ENCODE measurements at places on chromosomes 16 and 17.

DNA sequence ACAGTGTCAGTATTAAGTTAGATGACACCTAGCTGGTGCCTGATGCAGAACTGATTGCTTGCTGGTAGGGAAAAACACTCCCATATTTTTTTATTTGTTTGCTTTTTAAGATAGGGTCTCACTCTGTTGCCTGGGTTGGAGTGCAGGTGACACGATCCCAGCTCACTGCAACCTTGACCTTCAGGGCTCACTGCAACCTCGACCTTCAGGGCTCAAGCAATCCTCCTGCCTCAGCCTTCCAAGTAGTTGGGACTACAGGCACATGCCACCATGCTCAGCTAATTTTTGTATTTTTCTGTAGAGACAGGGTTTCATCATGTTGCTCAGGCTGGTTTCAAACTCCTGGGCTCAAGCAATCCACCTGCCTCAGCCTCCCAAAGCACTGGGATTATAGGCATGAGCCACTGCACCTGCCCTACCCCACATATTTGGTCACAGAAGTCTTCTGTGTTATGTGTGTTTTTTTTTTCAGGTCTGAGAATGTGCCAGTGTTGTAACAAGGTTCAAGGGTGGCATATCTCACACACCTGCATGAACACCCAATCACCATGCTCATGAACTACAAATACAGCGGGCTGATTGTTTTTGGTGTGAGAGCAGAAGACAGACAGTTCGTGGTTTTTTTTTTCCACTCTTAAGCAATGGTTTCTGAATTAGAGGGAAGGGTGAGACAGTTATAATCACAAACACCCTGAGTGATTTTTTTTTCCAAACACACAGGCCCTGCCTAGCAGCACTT, 22.8 kb downstream of the SPAG9 start:
- DNase-seq: no peak

DNA sequence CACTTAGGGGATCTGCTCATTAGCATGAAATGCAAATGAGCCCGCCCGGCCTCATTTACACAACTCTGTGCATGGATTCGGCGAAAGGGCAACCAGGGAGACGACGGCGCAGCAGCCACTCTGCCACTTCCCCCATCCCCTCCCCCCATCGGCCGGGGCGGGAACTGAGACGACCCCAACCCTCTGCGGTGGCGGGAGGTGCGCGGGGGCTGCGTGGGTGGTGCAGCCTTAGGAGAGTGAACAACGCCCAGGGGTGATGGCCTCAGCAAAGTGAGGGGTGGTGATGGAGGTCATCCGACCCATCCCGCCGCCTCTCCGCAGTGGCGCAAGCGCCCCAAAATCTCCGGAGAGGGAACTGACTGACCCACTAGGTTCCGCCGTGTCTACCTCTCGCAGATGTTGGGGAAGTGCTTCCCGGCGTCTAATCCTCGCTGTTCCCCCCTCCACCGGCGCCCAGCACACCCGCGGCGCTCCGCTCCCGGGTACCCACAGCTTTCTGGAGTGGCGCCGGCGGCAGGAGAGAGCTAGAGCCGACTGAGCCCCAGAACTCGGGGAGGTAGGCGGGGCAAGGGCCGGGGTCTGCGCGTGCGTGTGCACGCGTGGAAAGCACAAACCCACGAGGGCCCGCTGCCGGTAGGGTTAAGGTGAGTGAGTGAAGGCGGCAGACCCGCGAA, 1.4 kb upstream of the CACNA1G start:
- peak; percentile 86 for DNase-seq

DNA sequence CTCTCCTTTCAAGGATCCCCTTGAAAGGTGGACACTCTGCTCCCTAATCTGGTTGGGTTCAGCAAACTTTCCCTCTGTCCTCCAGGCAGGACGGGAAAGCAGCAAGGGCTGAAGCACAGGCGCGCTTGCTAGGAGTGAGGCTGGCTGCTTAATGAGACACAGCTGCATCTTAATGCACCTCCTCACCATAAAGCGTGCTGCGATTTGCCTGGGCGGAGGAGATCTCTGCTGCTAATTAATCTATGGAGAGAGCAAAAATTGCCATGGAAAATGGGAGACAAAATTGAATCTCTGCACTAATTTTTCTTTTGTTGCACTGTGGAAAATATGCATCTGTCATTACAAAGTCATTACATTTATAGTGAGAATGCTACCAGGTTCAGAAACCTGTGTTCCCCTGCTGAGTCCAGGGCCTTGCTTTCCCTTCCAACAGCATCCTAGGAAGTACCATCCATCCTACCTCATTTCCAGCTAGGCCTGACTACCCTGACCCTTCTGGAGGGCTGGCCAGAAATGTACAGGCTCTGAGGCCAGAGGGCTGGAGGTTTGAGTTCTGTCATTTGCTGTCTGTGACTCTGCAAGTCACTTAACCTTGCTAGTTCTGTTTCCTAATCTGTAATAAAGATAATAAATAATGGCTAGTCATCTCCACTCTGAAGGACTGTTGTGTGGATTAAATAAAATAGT, 43.5 kb upstream of the BCAR1 start:
- DNase-seq: no peak

DNA sequence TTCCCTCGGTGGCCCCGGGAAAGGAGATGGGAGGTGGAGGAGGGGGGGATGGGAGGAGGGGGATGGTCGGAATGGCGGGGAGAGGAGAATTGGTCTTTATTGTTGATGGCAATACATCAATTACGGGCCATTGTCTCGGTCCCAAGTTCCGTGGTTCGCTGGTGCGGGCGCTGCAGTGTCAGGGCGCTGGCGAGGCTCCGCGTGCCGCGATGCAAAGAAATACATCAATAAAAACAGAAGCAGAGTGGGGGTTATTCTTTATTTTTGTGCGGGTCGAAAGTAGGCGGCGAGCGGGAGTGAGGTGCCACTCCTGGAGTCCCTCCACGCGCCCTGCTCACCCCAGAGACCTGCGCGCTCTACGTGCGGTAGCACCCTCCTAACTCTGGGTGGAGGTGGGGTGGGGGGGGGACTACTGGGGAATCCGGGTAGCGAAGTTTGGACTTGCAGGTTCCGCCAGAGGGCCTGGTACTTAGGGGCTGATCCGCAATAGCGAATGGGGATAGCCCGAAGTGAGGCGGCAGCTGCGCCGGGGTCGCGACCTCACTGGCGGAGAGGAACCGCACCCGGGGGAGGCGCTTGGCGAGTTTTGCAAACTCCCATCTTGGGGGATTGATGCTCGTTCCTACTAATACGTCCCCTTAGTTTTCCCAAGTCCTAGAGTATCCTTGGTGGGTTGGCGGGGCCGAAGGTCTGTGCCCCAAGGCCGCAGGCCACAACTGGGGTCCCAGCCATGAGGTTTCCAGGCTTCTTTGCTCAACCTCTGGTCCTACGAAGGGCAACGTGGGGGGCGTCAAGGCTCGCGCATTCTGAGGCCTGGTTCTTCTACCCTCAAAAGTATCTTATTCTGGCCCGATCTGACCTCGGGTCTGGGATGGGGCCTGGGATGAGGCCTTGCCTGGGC, 3.5 kb upstream of the SALL1 start:
- peak; percentile 84 for DNase-seq

DNA sequence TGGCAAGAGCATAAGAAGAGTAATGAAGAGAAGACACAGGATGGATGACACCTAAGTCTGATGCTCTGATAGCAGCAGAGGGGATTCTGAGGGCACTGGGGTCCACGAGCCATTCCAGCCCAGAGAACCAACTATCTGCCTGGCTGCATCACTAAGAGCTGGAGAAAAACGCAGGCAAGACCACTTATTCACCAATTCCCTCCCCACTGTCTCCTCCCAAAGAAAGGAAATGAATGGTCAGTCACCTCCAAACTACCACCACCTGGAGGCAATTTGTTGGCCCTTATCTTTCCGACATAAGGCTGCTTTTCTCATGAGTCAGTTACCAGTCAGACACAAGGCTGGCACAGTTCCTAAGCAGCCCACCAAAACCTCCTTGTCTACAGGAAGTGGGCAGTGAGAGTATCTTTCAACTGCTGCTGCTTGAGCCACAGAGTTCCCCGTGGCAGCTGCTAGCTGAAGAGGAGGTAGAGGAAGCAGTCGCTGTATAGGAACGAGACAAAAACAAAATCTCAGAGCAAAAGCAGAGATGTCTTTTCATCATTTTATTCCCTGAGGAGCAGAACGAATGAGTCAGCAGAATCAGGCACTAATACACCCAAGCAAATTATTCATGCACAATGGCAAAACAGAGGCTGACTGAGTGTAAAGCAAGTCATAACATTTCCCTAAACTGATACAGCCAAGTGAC, 111.1 kb downstream of the SMG6 start:
- no peak for DNase-seq

GRCh38 chr16:82481455-82481854, 145.3 kb upstream of the CDH13 start:
- DNase-seq: no peak

DNA sequence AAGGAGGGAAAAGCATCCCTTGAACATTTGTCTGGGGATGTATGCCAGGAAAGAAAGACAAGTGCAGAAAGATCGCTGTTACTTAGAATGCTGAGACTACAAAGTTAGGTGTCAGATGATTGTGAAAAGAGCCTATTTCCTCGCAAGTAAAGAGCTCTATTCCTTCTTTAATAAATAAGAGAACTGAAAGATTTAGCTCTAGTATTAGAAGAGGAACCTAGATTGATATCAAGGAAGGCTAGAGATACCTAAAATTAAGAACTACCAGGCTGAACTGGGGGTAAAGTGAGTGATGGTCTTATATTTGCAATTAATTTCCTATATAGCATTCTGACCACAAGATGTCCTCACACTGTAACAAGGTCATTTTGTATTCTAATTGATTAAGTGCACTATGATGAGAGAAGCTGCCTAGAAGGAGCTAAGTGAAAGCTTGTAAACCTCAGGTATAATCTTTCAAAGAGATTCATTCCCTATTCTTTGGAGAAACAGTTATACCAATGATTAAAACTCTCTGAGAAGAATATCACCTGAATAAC, 62.3 kb downstream of the SSH2 start:
- DNase-seq: no peak

DNA sequence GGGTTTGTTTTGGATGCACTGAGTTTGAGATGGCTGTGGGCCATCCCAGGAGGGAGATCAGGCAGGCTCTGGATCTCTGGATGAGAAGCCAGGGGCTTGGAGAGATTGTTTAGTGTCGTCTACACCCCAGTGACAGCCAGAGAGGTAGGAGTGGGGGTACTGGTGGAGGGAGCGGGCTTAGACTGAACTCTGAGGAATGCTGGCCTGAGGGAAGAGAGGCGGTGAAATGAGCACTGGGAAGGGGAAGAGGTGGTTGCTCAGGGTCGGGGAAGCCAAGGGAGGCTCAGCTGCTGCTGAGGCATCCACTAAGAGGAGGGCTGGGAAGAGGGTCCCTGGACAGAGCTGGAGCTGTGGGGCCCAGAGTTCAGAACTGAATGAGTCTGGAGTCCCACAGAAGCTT, 23.6 kb downstream of the CACNA1G start:
- DNase-seq: no peak

- DNase-seq: no peak
Measured at GRCh38 chr16:70561623-70562022, 38.0 kb downstream of the SF3B3 start.

DNA sequence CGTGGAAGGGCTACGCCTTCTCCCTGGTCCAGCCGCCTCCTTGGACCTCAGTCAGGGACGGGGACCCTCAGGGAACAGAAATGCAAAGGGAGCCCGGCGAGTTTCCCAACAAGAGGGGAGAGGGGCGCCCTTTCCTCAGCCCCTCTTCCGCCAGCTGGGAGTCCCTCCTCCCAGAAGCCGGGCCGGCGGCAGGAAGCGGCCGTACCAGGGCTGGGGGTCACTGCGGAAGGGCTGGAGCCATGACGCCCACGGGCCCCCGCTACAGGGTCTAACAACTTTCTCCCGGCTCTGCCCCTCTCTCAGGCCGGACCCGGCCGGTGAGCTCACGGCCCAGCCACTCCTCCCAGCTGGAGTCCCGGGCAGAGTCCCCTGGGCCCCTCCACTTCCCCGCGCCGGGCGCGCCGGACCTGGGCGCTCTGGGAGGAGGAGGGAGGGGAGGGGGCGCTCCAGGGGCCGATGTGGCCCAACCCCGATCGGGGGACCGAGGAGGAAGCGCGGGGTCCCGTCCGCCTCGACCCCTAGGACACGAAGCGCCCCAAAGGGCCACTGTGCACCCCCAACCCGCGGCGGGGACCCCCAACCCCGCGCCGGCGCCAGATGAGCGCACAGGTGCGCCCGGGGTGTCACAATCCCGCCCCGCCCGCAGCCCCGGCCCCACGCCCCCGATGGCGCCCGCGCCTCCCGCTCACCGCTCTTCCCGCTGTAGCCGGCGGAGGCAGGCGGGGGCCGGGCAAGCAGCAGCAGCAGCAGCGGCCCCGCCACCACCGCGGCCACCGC, 578 bp downstream of the PGAP6 start:
- peak; percentile 57 for DNase-seq

GRCh38 chr16:59743504-59743903, 1009.4 kb upstream of the GOT2 start:
- no peak for DNase-seq

GRCh38 chr16:52308051-52308450, 238.9 kb downstream of the TOX3 start:
- no peak for DNase-seq

DNA sequence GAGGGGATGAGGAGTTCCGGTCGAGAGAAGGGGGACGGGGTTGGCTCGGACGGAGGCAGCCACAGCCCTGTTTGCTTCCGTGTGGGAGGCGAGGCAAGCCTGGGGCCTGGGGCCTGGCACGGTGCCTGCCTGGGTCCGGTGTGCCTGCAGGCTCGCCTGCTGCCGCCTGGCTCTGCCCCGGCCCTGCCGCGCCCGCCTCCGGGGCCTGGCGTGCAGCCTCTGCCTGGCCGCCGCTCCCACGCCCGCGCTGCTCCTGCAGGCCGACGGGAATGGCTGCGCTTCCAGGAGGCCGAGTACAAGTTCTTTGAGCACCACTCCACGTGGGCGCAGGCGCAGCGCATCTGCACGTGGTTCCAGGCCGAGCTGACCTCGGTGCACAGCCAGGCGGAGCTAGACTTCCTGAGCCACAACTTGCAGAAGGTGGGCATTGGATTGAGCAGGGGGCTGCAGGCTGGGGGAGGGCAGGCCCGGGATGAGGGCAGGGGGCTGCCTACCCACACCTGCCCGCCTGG, 53.1 kb downstream of the MRC2 start:
- DNase-seq: no peak

- DNase-seq: no peak
Measured at GRCh38 chr16:677316-678190, 2.1 kb downstream of the RHBDL1 start.

- DNase-seq: no peak
Measured at GRCh38 chr16:87926246-87927194, 9.8 kb downstream of the CA5A start.

GRCh38 chr17:27333410-27333980, 39.6 kb downstream of the WSB1 start:
- DNase-seq: no peak

DNA sequence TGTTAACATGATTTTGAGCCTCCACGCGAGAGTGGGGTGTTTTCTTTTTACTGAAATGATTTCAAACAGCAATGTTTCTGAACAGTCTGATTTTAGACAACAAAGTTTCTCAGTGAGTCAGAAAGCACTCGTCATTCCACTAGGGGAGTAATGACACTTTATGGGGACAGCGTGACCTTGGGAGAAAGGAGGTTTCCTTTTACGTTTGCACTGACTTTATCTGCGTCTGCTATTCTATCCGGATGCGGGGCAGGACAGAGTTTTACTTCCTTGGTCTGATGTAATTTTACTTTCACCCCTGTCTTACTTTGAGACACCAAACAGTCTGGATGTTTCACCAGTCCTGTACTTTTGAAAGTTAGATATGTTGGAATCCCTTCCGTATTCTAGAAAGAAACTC, 20.7 kb downstream of the SLC47A1 start:
- no peak for DNase-seq

All from neural progenitor cell (in vitro differentiated cells).